ENCODE measurements at places on chromosomes 4 and X.

DNA sequence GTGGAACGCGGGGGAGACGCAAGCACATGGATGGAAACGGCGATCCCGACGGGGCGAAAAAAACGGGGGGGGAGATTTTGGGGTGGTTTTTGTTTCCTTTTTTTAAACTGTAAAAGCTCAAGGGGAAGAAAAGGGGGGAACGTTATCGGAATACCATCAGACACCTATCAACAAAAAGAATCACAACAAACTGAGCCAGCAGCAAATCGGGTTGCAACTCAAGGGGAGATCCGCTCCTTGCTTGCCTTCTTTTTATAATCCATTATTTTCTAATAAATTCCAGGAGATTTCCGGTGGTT is 616 bp downstream of the MAML3 start:
- no peak for DNase-seq

GRCh38 chr4:96894621-96895020 is 1054.7 kb downstream of the PDHA2 start:
- no peak for DNase-seq

GRCh38 chr4:6730603-6731317 is 14.8 kb downstream of the BLOC1S4 start:
- no peak for DNase-seq

GRCh38 chr4:112138538-112138937 is 6.7 kb upstream of the FAM241A start:
- no peak for DNase-seq

GRCh38 chrX:112851161-112851779 is 10.6 kb upstream of the AMOT start:
- no peak for DNase-seq

- peak; percentile 43 for DNase-seq
Observed at GRCh38 chr4:14877246-14878225, 124.7 kb upstream of the CPEB2 start.

- DNase-seq = peak; percentile 95
Observed at GRCh38 chr4:101693842-101694398, 96.6 kb upstream of the BANK1 start.

GRCh38 chr4:5770051-5770450 is 59.0 kb downstream of the EVC start:
- no peak for DNase-seq

- DNase-seq = no peak
Observed at GRCh38 chr4:8152090-8152864, 6.3 kb downstream of the ABLIM2 start.

DNA sequence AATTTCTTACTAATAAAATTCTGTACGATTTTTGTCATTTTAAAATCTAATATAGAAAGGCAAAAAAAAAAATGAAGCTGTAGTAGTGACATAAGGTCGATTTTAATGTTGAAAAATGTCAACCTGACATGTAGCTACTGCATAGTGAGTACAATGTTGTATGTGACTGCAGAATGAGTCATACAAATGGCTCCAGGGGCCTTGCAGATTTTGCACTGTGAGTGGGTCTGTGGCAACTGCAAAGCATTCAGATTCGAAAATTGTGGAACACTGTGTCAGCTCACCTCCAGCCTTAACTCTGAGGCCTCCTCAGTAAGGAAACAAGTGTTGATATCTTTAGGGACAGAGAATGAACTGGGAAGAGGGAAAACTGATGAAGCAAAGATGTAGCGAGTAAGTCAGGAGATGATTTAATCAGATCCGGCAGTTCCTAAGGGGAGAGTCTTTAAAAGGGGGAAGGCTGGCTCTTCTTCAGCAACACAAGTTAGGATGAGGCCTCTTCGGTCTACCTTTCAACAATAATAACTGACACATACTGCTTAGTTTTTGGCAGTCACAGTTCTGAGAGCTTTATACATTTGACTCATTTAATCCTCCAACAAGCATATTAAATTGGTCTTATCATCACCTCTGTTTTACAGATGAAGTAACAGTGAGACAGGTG is 24.9 kb downstream of the TKTL2 start:
- DNase-seq = peak; percentile 81
